ENCODE measurements at places on chromosomes 4 and X.

GRCh38 chr4:151853034-151853433, 92.2 kb upstream of the GATB start:
- no peak for DNase-seq

DNA sequence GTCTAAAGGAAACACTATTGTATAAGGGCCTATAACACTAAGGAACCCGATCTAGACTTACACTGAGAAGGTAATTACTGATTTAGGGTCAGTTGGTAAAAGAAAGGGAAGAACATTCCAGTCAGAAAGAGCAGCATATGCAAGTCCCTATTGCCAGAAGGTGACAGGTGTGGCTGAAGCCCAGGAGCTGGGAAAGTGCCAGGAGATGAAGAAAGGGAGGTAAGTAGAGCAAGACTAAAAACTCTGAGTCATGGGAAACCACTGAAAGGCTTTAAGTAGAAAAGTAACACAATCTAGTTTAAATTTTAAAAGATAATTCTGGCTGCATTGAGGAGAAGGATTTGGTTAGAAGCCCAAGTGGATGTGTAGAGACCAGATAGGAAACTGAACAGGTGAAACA, 77.7 kb upstream of the INTU start:
- DNase-seq, result no peak

- no peak for DNase-seq
These were observed 7.9 kb downstream of the HUWE1 start for GRCh38 chrX:53678667-53679066.

DNA sequence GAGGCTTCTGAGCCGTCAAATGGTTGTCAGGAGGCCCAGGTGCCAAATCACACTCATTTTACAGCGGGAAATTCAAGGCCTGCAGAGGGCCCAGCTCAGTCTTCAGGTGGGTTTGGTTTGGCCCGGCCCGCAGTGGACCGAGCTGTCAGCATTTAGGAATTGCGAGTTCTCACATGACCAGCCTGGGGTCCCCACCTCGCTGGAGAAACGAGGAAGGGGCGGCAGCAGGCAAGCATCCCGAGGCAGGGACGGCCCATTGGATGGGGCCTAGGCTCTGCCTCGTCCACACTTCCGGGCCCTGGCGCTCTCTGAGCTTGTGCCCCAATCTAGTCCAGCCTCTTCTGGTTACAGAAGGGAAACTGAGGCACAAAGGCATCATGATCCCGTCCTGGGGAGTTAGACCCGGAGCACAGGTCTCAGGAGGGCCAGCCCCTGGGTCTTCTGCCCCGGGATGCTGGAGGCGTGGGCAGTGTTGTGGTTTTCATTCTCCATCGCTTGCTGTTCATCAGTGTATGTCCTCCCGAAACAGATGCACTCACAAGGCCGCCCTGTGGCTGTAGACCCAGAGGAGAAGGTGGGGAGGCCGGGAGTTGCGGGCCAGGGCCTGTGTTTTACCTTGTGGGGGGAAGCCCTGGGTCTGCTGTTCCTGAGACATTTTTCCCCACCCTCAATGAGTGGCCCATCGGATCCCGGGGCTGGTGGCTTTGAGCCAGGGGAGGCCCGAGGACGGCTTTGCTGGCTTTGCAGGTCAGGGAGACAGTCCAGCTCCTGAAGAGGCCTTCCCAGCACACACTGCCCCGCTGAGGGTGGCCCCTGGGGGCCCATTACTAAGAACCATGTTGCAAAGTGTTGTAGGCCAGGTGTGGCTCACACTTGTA, 8.9 kb downstream of the PSAPL1 start:
- DNase-seq, result no peak

GRCh38 chr4:104066533-104066932, 346.7 kb upstream of the TACR3 start:
- DNase-seq, result no peak

DNA sequence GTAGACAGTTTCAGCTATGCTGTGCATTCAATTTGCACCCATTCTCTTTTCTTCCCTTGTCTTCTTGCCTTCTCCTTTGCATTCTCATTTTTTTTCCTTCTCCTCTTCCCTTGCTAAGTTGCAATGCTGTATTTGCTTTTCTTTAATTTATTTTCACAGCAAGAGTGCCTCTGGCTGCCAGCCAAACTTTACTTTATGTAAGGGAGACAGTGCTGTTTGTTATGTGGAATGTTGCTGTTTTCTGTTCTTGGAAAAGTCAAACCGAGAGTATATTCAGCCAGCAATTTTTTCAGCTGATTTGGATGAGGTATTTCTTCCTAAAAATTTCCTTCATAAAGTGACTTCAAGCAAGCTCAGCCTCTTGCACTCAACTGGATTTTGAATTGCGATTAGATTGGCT, 1293.4 kb downstream of the ARAP2 start:
- no peak for DNase-seq

DNA sequence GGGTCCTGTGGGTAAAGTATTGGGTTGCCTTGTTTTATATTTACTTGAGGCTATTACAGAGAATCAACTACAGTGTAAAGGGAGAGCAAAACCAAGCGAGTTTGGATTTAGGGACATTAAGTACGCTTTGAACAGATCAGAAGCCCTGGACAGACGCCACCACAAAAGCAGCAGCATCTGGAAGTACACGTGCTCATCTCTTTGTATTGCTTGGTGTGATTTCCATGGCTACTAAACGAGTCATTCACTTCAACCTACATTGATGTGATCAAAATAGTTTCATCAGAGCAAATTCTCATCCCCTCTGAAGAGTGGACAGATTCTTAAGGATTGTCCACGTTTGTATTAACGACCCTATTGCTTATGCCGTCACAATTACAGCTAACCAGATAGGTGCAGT, 85.1 kb downstream of the SORBS2 start:
- DNase-seq, result no peak

DNA sequence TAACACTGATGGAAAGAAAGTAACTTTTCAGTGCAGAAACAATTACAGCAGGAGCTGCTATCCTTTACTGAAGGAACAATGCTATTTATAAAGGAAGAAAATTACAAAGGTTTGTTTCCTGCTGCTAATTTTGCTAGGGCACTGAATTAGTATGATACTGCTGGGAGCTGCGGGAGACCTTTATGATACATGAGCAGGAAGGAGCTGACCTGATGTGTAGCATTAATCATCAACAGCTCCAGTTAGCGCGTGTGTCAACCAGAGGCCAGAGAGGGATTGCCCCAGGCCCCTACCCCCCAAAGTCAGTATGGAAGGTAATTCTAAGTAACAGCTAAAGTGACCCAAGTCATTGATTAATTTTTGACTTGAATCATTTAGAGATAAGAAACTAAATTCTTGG, 728.9 kb downstream of the PCDH18 start:
- DNase-seq, result no peak

- DNase-seq, result no peak
These were observed 11.3 kb downstream of the EVC start for GRCh38 chr4:5722328-5722727.

- DNase-seq, result no peak
These were observed 50.2 kb downstream of the ING2 start for GRCh38 chr4:183554878-183555585.

DNA sequence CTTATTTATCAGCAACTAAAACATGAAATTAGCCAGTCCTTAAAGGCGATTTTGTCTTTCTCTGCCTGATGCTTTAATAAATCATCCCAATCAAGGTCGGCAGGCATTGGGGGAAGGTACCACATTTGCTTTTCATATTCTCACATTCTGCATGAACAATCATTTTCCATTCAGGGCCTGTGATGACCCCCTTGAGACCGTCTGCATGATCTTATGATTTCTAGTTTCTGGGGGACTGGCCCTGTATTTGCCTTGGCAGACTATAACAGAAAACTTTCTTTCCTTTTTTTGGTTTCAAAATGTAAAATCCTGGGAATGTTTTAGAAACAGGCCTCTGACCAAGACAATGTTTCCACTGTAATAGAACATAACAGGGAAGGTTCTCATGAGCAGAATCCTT, 296.8 kb downstream of the IDS start:
- DNase-seq, result no peak

DNA sequence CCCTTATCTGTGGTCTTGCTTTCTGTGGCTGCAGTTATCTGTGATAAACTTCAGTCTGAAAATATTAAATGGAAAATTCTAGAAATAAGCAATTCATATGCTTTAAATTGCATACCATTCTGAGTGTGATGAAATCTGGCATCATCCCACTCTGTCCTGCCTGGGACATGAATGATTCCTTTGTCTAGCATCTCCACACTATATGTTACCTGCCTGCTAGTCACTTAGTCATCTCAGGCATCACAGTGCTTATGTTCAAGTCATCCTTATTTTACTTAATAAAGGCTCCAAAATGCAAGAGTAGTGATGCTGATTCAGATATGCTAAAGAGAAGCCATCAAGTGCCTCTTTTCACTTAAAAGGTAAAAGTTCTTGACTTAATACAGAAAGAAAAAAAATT, 14.3 kb upstream of the RAB9B start:
- DNase-seq, result no peak

DNA sequence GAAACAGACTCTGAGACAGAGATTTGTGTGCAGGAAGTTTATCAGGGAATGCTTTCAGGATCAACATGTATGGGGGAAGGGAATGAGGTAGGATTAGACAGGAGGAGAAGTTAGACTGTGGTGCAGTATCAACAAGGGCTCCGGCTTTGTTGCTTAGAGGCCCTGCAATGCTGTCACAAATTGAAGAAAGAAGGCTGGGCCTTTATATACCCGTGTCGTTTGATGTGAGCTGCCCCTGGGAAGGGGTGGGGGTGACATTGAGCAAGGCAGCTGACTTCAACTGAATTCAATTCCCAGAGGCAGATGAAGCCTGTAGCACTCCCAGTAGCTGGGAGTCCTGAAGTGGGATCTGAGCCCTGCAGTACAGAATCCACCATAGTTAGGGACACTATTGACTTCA, 29.5 kb upstream of the USP9X start:
- no peak for DNase-seq

DNA sequence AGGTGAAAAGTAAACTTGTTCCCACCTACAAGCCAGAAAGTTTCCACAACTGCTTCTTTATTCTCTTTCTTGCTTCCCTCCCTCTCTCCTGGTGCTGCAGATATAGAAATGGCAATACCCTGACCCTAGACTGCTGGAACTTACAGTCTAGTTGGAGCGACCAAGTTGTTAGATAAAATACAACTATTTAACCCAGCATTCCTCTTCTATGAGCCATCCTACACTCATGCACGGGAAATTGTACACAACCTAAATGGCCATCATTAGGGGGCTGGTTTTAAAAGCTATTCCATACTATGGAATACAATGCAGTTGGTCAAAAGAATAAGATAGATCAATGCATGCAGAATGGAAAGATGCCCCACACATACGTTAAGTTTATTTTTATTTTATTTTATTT, 41.1 kb downstream of the PJA1 start:
- no peak for DNase-seq

Data from DMS79 treated with DMSO at 0.1 percent for 48 hours (cell line).